ENCODE measurements at places on chromosomes 3 and 15.

DNA sequence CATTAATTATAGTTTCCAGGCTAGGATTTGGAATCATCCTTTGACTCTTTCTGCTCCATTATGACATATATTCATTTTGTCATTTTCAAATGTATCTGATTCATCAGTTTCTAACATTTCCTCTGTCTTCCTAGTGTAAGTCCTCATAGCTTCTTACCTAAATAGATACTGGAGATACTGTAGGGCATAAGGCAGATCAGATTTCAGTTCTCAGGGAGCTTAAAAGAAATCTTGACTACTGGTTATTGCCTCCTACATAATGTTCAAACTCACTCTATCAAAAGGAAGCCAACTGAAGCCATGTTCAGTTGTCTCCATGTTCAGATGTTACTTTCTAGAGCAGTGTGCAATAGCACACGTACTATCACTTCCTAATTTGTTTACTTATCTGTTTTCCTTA lies 29.6 kb upstream of the CTDSPL2 start:
- H3K4me1 ChIP-seq: no peaks in the 10 kb centered on the region
- H3K27me3 ChIP-seq: no peaks in the 10 kb centered on the region
- DNase-seq: no peak
- H3K27ac ChIP-seq: no peak overlapping the region
- no peak overlapping the region for H3K4me3 ChIP-seq

DNA sequence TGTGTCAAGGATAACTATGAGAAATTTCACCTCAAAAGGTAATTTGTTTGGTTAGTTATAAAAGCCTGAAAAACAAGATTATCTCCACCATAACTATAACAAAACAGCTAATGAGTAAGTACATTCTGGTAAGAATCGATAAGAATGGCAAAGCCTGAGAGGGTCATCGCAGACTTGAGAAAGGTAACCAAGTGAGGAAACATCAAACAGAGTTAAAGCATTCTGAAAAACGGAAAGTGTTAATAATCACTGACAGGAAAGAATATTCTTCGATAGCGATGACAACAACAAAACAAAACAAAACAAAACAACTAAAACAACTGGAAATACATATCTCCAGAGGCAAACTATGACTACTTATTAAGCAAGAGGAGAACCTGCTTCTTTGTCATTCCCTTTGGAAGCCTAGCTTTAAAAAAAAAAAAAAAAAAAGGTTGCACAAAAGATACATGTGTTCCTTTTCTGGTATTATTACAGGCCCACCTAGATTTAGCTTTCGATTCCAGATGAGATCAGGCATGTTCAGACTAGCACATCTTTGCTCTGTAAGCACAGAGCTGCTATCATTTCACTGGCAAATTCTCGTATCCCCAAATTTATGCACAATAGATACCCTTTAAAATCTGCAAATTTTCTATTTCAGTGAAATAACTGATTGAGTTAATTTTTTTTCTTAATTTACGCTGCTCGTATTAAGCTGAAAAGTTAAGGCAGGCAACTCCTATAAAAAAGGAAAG lies 155.6 kb downstream of the TIGIT start:
- no peaks in the 10 kb centered on the region for H3K27me3 ChIP-seq
- DNase-seq: no peak
- peak overlapping the region; percentile 88 for H3K27ac ChIP-seq
- H3K4me1 ChIP-seq: peaks cover 98% of the 10 kb centered on the region

DNA sequence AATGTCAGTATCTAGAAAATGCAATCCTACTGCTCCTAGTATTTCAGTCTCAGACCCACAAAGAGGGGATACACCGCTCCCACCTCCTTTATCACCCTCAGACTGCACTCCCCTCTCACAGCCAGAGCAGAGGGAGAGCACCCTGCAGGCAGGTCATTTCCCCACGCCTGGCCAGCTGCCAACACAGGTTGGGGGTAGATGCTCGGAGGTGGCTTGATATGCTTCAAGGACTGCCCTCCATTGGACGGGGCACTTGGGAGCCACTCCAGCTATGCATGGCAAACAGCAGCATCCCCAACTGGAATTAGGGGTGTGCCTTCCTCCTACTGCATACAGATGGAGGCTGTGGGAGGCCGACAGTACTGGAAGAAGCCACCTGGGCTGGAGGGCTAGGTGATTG lies 41.9 kb downstream of the TMEM266 start:
- no peak overlapping the region for H3K27ac ChIP-seq
- H3K27me3 ChIP-seq: peaks cover 64% of the 10 kb centered on the region
- no peaks in the 10 kb centered on the region for H3K4me1 ChIP-seq
- no peak for DNase-seq

GRCh38 chr3:149670742-149671492 lies 13.1 kb upstream of the WWTR1 start:
- no peaks in the 10 kb centered on the region for H3K36me3 ChIP-seq
- DNase-seq: no peak
- no peak overlapping the region for H3K27ac ChIP-seq
- no peak overlapping the region for H3K4me3 ChIP-seq
- no peaks in the 10 kb centered on the region for H3K4me1 ChIP-seq

DNA sequence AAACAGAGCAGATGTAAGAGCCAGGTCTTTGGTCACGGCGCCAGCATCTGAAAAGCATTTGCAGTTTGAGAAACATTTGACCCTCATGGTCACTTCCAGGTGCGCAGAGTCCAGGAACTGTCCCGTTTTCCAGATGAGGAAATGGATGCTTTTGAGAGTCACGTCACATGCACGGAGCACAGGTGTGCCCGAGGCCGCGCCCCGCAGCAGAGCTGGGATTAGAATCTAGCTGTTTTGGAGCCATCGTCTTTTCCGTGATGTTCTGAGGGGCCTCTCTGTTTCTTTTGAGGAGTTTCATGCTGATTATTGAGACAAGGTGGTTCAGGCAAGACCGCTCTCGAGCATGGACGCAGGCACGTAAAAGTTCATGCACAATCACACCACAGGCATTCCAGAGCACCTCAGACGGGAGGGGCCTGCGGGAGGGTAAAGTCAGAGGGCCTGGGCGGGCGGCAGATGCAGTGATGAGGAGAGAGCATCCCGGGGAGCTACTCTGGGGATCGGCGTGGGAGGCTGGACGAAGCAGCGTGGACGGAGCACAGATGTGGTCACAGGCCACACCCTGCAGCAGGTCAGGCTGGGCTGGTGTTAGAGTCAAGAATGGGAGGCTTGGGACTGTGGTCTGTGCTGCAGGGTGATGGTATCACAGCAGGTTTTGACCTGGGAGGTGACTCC lies 139.2 kb upstream of the MEF2A start:
- peak; percentile 13 for DNase-seq
- no peaks in the 10 kb centered on the region for H3K27me3 ChIP-seq
- no peak overlapping the region for H3K4me3 ChIP-seq
- H3K27ac ChIP-seq: peak overlapping the region; percentile 95
- peaks cover 54% of the 10 kb centered on the region for H3K4me1 ChIP-seq
- no peaks in the 10 kb centered on the region for H3K36me3 ChIP-seq

Measured in left ventricle myocardium inferior (tissue), 1 donor.